Right cardiac atrium (tissue), 5 donors: ENCODE measurements at places on chromosomes 1 and 21.

DNA sequence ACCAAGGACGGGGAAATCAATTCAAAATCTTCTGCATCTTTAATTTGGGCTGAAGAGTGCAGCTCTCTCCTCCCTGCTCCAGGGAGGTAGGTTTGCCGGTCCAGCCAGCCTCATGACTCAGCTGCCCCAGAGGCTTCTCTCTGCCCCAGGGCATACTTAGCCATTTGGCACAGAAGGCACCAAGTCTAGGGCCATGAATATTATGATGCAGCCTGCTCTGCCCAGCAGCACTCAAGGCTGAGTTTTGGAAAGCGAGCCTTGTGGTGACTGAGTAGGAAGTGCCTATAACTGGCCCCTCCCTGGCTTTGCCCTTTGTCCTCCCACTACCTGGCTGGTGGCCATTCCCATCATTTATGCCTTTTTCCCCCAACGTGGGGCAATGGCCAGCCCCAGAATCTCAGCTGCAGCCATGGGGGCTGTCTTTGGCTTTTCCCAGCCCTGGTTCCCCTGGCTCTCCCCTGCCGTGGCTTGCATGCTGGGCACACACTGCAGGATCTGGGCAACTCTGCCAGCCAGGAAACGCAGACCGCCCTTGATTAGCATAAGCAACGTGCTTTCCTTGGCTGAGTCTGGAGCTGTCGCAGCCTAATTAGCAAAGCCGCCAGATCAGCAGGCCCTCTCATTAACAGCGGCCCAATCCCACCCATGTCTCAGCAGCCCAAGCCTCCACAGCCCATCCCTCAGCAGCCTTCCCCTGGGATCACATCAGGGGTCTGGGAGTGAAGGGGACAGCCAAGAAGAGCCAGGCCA, 258.6 kb upstream of the TMEM51 start:
- no peak for DNase-seq

DNA sequence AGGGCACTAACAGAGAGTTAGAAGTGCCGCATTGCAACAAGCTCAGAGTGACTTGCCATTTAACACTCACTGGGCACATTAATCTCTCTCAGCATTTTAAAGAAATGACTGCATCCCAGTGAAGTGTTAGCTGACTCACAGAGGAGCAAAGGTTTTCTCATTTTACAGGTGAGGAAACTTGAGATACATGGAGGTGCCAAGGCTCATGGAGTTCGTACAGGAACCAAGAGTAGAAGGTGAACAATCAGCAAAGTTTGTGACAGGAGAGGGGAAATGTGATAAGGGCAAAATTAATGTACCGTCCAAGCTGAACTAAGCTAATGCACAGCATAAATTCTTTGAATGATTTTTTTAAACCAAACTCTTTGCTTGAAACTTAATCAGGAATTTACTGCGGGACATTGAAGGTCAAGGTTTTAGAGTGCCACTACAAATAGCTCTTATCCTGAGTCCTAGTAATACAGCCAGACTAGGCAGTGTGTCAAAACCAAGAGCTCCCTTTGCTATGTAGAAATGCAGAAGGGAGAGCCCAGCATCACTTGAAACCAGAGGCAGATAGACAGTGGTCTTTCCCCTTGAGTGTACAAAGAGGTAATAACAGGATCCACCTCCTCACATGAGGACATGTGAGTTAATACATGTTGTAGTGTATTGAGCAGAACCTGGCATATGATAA, 22.4 kb upstream of the NTPCR start:
- DNase-seq, result no peak

GRCh38 chr1:110787328-110788071, 85.4 kb upstream of the CD53 start:
- DNase-seq, result no peak

- DNase-seq, result no peak
These were observed 23.7 kb downstream of the IL23R start for GRCh38 chr1:67189953-67190352.

GRCh38 chr1:44405798-44406736, 1.0 kb downstream of the RNF220 start:
- no peak for DNase-seq
